ENCODE measurements at places on chromosomes 3 and 15.

- DNase-seq, result peak; percentile 40
Observed at GRCh38 chr15:69976366-69976994, 121.2 kb downstream of the TLE3 start.

GRCh38 chr3:30453360-30454039 is 152.9 kb upstream of the TGFBR2 start:
- no peak for DNase-seq

GRCh38 chr15:39888809-39889208 is 31.3 kb downstream of the GPR176 start:
- DNase-seq, result no peak

- no peak for DNase-seq
Observed at GRCh38 chr15:72271221-72271620, 1.1 kb downstream of the PARP6 start.

DNA sequence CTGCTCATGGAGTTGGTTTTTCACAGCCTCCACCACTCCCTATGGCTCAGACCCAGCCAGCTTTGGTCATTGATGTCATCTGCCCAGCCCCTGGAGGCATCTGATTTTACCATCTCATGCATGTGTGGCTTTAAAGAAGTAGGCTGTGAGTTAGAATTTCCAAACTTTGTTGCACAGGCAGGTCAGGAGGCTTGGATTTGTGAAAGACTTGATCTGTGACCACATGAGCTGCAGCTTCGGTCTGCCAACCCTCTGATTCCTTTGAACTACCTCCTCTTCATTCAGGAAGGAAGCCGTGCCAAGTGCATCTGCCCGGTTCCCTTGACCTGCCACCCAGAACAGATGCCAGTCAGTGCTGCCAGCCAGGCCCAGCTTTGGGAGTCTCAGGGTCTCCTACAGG is 9.2 kb downstream of the CTXND1 start:
- DNase-seq, result no peak
